ENCODE measurements at places on chromosomes 6 and 20.

- no peak for DNase-seq
- H3K27ac ChIP-seq = no peak overlapping the region
- H3K27me3 ChIP-seq = no peaks in the 10 kb centered on the region
- H3K4me3 ChIP-seq = no peak overlapping the region
- H3K4me1 ChIP-seq = no peaks in the 10 kb centered on the region
Measured at GRCh38 chr6:71512256-71512655, 223.6 kb downstream of the OGFRL1 start.

DNA sequence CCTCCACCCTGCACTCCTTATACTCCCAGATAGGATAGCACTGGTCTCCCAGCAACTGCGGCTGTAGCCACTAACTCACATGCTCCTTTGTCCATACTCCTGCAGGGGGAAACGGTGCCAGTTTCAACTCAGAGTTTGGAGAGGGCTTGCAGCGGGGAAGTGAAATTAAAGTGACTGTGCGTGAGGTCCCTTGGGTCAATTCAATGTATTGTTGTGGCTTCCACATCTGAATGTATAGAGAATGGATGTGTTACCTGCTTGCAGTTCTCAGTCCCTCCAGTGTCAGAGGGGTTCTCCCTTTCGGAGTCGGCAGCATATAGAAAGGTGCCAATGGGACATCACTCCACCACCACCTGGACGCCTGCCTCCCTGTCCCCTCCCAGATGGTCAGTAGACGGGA, 93.6 kb upstream of the CNKSR3 start:
- no peaks in the 10 kb centered on the region for H3K27me3 ChIP-seq
- no peak for DNase-seq
- H3K4me1 ChIP-seq = no peaks in the 10 kb centered on the region
- H3K36me3 ChIP-seq = no peaks in the 10 kb centered on the region
- H3K27ac ChIP-seq = no peak overlapping the region

- H3K4me3 ChIP-seq = no peak overlapping the region
- H3K4me1 ChIP-seq = no peaks in the 10 kb centered on the region
- no peaks in the 10 kb centered on the region for H3K27me3 ChIP-seq
- H3K27ac ChIP-seq = no peak overlapping the region
Measured at GRCh38 chr6:114039841-114040240, 68.9 kb upstream of the HDAC2 start.

DNA sequence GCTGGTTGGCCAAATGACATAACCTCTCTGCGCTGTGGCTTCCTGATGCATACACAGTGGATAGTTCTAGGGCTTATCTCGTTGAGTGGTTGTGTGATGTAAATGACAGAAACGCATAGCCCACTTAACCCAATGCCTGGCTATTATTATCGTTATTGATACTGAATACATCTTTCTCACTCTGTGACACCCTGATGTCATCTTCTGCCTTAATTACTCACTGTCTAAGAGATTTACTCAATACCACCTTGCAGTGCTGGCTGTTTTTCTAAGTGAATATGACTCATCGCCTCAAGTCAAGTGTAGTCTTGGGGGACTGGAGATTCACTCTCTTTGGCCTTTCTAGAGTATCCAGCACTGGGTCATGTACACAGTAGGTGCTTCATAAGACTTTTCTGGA, 73.6 kb downstream of the NDUFAF5 start:
- H3K4me3 ChIP-seq = no peak overlapping the region
- no peaks in the 10 kb centered on the region for H3K27me3 ChIP-seq
- no peak overlapping the region for H3K27ac ChIP-seq
- H3K4me1 ChIP-seq = no peaks in the 10 kb centered on the region
- H3K36me3 ChIP-seq = no peaks in the 10 kb centered on the region
- DNase-seq = no peak

DNA sequence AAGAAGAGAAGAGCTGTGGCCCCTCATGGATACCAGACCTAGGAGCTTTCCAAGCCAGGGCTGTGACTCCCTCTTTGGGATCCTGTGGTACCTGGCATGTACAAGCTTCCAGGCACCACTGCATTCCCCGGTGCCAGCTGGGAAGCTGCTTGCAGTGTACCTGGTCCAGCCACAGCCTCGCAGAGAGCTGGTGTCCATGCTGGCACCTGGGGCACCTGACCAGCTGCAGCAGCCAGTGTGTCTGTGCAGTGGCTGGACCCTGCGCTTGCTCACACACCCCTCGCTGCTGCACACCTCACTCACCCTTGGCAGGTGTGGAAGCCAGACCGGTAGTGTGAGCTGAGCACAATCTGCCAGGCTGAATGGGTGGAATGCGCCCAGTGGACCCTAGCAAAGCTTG, 190.9 kb upstream of the MAN1A1 start:
- H3K4me3 ChIP-seq = peak overlapping the region; percentile 2
- no peak for DNase-seq
- peak overlapping the region; percentile 85 for H3K27ac ChIP-seq
- no peaks in the 10 kb centered on the region for H3K36me3 ChIP-seq
- peaks cover 24% of the 10 kb centered on the region for H3K4me1 ChIP-seq
- no peaks in the 10 kb centered on the region for H3K27me3 ChIP-seq

Measured in keratinocyte (primary cell).